ENCODE measurements at places on chromosomes 1 and 21. TPM values are rescaled to one million over a fixed set of nuclear protein-coding genes. Genes with fewer than 3 reads are reported as not detected.
A peak's percentile ranks its signal among the peaks of the same experiment; 100 is the strongest.

OPRD1 gene
- 3.3 TPM for total RNA-seq

LCE1B gene
- total RNA-seq = not detected

HES2 gene
- 0.36 TPM for total RNA-seq

CEP104 gene
- total RNA-seq = 38.0 TPM

DNA sequence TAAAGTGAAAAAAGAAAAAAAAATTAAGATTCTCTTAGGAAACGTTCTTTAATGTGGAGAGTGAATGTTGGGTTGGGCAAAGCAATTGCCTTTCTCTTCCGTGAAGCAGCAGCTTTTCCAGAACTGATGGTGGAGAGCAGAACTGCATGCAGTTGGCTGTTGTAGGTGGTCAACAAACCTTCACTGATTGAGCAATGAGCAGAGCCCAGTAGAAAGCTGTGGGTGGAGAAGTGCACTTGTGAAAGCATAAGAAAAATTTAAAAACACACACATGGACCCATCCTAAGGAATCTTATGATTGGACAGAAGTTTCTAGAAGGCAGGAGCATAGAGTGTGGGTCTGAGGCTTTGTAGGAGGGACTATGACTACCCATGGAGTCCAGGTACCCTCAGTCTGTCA, 4.5 kb downstream of the PRELP start:
- H3K27ac ChIP-seq = no peak overlapping the region
- H3K27me3 ChIP-seq = no peaks in the 10 kb centered on the region
- H3K36me3 ChIP-seq = no peaks in the 10 kb centered on the region
- peaks cover 17% of the 10 kb centered on the region for H3K4me1 ChIP-seq

DNA sequence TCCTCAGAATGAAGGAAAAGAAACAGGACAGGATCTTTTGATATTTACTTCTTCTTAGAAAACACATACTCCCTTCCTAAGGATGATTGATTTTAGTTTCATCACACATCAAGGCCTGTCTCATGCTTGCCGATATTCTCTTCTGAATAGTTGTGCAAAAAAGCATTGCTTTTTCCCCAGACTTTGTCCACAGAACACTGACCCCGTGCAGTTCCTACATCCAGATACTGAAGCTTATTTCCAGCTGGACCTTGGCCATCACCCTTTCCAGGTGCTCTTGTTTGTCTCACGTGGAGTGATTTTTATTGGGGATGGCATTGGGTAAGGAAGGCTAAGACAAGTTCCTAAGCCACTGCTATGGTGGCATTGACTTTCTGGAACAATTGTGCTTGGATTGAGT, 197.3 kb upstream of the HOOK1 start:
- no peak for DNase-seq
- no peak overlapping the region for H3K27ac ChIP-seq
- H3K4me1 ChIP-seq = no peaks in the 10 kb centered on the region
- no peaks in the 10 kb centered on the region for H3K36me3 ChIP-seq

- DNase-seq = no peak
- peaks cover 86% of the 10 kb centered on the region for H3K36me3 ChIP-seq
- no peaks in the 10 kb centered on the region for H3K27me3 ChIP-seq
Measured at GRCh38 chr1:235113183-235113917, 15.3 kb downstream of the TOMM20 start.

DNA sequence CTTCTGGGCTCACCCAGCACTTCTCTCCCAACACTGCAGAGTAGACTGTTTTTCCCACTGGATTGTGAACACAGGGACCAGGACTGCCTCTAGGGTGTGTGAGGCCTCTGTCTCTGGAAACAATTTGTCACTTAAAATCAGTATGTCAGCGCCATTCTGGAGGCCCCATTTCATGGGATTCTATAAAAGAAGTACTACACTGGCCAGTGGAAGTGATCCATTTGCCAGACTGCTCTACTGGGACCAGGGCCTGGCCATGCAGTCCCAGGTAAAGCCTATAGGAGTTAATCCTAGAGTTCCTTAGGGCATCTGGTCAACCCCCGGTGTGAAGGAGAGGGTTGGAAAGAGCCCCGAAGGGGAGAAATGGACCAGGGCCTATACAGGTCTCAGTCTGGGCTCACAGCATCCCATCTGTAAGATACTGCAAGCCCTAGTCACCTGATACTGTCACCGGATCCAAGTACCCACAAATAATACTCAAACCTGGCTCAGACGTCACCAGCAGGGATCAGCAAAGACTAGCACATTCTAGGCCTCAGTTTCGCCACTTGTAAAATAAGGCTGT, 245.0 kb downstream of the FOXD2 start:
- no peaks in the 10 kb centered on the region for H3K36me3 ChIP-seq
- H3K4me3 ChIP-seq = no peak overlapping the region
- no peak overlapping the region for H3K27ac ChIP-seq
- DNase-seq = no peak
- H3K4me1 ChIP-seq = peaks cover 9% of the 10 kb centered on the region
- no peaks in the 10 kb centered on the region for H3K27me3 ChIP-seq

GRCh38 chr1:183841950-183842794, 37.3 kb downstream of the RGL1 start:
- H3K4me3 ChIP-seq = no peak overlapping the region
- H3K4me1 ChIP-seq = no peaks in the 10 kb centered on the region
- no peak for DNase-seq
- H3K27ac ChIP-seq = no peak overlapping the region
- no peaks in the 10 kb centered on the region for H3K27me3 ChIP-seq

DNA sequence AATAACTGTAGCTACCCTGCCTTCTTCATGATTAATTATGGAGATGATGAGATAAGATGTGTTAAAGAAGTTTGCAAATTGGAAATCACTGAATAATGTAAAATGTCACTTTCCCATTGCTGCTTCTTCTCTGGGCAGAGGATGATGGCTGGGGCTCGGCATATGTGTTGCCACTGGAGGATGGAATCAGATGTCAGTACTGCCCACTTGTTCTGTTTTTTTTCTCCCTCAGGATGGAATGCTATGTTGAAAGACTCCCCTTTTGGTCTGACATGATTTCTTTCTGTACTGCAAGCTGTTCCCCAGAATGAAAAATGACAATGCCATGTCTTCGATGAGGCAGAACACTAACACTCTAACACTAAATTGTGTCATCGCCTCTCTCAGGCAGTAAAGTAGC, 373.9 kb upstream of the SPAG17 start:
- no peak for DNase-seq
- H3K36me3 ChIP-seq = no peaks in the 10 kb centered on the region
- H3K4me3 ChIP-seq = no peak overlapping the region

GRCh38 chr21:29005696-29006095, 13.0 kb upstream of the LTN1 start:
- no peak overlapping the region for H3K27ac ChIP-seq
- no peaks in the 10 kb centered on the region for H3K36me3 ChIP-seq
- H3K4me1 ChIP-seq = no peaks in the 10 kb centered on the region
- H3K4me3 ChIP-seq = no peak overlapping the region

DNA sequence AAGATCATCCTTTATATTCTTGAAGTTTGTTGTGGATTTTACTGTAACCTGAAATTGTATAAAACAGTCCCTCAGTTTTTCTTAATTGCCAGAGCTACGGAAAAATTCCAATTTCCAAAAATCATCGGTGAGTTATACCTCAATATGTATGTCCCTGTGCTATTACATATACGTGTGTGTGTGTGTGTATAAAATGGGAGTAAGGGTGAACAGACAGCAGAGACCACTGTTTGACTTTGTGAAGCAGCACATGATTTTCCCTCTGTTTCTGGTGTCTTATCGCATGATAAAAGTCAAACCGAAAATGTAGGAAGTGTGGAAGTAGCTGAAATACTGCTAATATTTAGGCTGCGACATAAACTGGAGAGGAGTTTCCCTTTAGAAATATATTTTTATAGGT, 1.2 kb downstream of the OR2T1 start:
- H3K36me3 ChIP-seq = no peaks in the 10 kb centered on the region
- no peaks in the 10 kb centered on the region for H3K4me1 ChIP-seq
- 0 out of 2 replicates have a peak overlapping the region, but pooled peaks have one; percentile 27 for H3K4me3 ChIP-seq
- H3K27me3 ChIP-seq = no peaks in the 10 kb centered on the region
- H3K27ac ChIP-seq = no peak overlapping the region

DNA sequence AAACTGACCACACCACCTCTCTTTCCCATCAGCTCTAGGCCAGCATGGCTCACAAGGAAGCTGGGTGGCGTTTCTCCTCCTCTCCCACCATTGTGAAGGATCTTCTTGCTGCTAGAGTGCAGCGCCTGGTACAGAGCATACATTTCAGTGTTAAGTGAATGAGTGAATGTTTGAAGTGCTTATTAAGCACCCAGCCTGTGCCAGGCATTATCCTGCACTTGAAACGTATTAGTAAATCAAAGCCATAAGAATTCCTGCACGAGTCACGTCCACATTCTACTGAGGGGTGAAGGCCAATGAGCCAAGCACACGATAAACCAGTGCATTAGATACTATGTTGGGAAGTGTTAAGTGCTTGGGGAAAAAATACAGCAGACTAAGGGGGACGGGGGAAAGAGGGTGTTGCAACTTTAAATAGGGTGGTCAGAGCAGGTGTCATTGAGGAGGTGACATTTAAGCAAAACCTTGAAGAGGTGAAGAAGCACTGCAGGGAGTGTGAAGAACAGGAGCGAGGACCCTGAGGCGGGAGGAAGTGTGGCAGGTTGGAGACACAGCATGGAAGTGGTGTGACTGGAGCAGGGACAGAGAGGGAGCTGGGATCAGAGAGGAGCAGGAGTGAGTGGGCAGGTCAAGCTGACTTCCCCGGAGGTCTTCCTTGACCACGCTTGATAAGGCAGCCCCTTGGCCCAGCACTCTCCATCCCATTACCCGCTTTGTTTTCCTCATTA, 48.5 kb upstream of the LRRN2 start:
- H3K4me3 ChIP-seq = no peak overlapping the region
- H3K4me1 ChIP-seq = no peaks in the 10 kb centered on the region
- H3K27ac ChIP-seq = no peak overlapping the region
- no peaks in the 10 kb centered on the region for H3K36me3 ChIP-seq
- peak; percentile 27 for DNase-seq
